ENCODE measurements at places on chromosomes 7 and 10.

DNA sequence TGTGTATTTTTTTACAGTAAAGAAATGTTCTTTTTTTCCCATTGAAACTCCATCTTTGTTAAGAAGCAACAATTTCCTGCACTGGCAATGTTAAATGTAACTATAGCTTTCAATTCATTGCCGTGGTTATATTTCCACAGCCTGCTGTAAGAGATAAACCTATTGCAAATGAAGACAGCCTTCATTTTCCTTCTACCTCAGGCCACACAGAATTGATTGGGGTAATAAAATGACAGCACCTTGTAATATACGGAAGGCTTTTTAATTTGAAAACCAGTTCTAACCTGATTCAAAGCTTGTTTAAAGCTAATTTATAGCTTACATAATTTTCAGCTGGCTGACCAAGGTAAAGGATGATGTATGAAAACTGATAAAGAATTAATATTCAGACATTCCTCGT is 161.9 kb downstream of the PHF14 start:
- no peak for DNase-seq

DNA sequence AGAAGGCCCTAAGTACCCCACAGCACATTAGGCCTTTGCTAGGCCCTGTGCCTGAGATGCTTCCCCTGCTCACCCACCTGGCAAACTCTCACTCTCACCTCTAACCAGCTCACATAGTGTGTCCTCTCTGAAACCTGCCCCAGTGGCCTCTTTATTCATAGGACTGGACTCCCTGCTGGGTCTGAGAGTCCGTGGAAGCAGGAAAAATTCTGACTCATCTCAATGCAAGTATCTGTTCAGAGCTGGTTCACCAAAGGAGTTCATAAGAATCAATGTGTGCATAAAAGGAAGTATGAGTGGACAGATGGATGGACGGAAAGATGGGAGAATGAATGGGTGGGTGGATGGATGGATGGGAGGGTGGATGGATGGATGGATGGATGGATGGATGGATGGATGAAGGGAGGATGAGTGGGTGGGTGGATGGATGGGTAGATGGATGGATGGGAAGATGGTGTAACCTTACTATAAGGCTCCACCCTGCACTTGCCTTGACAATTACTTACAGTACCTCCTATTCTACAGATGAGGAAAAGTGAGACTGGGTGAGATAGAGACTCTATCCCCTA is 111.2 kb upstream of the ZMIZ1 start:
- no peak for DNase-seq

DNA sequence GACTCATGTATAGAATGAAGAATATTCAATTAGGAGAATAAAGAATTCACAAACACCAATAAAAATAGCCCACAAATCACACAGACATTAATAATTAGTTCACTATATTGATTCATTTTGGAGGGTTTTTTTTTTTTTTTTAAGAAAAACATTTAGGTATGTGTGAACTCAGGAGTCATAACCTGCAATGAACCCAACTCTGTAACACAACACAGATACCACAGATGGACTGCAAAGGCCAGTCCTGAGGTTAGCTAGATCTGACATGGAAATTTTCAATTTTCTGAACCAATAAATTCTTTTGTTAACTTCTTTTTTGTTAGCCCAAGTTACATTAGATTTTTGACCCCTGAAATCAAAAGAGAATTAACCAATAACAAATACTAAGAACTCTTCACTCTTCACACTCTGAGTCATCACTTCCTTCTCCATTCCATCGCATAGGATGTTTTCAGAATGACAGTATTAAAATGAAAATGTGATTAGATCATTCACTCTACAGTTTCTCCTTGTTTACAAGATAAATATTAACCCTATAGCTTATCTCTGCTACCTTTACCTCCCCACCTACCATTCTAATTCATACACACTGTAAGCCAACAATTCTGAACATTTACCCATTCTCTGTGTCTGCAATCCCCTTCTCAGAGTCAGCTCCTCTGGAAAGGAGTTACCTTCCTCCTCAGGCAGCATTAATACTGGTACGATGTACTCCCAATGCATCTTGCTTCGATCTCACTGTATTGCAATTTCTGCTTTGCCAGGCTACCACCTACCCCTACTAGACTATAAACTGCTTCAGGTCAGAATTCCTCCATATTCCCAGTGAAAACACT is 141.5 kb downstream of the LRRN3 start:
- no peak for DNase-seq

GRCh38 chr7:142470544-142470830 is 212.6 kb upstream of the PRSS58 start:
- DNase-seq = no peak

GRCh38 chr10:60123172-60123571 is 216.8 kb upstream of the CCDC6 start:
- DNase-seq = no peak

DNA sequence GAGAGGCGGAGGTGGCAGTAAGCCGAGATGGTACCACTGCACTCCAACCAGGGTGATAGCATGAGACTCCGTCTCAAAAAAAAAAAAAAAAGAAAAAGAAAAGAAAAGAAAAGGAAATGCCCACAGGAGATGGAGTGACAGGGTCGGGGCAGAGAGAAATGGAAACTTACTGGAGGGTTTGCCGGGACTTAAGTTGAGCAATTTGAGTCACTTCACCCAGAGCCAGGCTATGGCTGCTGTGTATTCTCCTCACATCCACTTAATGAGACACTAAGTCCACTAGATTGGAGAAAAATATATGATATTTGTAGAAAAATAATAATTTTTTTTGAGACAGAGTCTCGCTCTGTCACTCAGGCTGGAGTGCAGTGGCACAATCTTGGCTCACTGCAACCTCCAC is 4.6 kb upstream of the PFKFB3 start:
- DNase-seq = no peak

DNA sequence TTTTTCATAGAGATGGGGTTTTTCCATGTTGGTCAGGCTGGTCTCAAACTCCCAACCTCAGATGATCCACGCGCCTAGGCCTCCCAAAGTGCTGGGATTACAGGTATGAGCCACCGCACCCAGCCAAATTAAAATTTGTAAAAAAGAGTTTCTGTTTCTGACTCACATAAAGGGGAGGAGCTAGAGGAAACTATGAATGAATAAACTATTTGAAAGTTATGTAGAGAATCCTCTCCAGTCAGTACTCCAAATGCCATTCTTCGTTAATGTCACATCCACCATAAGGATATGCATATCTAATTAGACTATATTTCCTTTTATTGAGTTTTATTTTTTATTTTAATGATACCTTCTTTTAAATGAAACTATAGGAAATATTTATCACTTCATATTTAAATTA is 52.6 kb downstream of the MBL2 start:
- DNase-seq = no peak

All from ovary (tissue), 10 donors.